Mammary epithelial cell (primary cell): ENCODE measurements at places on chromosomes 13 and 19. TPM values are rescaled to one million over a fixed set of nuclear protein-coding genes. Genes with fewer than 3 reads are reported as not detected.

DNA sequence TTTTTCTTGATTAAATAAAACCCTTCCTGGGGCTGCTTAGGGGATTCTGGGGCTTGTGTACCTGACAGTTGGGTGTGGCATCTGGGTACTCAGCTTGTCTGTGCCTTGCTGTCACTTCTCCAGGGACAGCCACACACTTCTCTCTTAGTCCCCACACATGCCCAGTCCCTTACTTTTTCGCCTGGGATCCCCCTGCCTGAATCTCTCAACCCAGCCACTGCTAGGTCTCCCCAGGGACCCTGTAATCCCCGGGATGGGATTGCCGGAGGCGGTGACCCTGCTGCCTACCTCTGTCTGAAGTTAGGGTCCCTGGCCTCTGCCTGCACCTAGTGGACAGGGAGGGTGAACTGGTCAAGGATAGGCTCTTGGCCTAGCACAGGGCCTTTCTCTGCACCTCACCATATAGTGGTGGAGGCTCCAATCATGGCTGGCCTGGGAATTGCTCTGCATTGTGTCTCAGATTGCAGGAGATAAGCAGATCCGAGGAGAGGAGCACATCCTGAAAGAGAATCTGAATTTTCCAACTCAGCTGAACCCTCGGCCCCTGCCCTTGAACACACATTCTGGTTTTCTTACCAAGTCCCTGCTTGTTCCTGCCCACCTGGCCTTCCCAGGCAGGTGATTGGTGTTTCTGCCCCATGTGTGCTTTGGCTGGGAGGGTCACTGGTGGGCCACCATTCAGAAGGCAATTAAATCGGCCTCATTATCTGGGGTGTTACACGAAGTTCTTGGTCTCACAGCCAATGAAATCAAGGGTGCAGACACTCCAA is 8.7 kb upstream of the ZNF492 start:
- DNase-seq, result no peak

The SYT5 gene
- total RNA-seq, result 0.33 TPM

DNA sequence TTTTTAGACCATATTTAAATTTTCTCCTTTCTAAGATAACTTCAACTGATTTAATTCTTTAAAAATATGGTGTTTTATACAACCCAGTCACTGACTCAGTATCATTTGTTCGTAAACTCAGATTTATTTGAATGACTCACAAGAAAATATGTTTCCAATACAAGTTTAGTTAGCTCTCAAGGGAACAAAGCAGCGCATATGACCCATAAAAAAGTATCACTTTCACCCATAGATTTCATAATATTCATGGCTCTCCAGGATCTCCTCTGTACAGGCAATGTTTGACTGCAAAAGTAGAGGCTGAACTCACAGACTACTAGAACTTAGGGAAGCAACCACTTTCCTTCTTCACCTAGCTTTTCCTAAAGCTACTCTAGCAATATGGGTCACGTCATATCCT is 405.6 kb upstream of the PCDH9 start:
- no peak for DNase-seq

DNA sequence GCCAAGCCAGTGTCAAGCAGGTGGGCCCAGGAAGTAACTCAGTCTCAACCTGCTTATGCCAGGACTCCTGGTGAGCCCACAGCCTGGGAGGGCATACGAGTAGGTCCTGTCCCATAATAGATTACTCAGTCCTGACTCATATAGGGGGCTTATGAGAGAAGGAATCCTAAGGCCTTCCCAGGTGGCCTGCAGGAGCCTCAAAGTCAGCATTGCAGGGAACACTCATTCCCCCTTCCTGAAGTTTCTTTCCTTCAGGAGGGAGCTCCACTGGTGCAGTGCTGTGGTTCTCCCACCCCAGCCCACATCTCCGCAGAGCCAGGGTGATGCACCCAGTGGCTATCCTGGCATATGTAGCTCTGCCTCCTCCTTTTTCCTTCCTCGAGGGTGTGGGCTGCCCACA is 137.3 kb downstream of the ZIC5 start:
- DNase-seq, result no peak

The TMEM205 gene
- 57.5 and 69.1 TPM in 2 replicates for total RNA-seq

- DNase-seq, result no peak
These were observed 24.3 kb upstream of the TNFSF14 start for GRCh38 chr19:6694147-6694815.

DNA sequence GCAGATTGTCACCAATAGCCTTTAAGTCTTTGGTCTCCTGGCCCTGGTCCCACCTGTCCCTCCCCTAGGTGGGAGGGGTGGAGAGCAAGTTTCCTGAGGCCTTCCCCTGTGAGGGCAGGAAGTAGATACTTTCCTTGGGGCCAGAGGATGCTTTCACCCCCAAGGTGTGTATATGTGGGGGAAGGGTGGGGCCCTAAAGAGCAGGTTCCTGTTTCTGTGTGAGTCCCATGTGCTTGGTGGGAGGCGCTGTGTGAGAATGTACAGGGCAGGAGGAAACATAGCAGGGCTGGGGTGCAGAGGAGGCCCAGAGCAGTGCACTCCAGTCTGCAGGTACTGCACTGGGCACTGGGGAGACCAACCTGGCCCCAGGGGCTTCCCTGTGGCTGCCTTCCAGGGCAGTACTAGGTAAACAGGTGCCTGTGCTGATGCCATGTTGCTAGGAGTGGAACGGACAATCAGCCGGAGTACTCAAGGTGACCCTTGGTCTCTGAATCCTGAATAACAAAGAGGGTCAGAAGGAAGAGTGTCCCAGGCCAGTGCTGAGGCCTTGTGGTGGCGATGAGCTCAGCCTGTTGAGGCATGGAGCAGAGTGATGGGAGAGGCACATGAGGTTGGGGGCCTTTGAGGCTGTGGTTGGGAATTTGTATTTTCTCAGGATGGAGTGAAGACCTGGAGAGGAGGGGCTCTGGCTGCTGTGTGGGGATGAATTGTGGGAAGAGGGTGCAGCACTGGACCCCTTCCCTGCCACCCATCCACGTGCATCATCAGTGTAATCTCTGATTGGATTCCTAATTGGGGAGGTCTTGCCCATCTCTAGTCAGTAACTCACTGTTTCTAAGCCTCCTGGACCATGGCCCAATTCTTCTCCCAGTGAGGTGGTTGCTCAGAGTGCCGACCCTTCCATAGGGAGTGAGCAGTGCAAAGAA is 5.1 kb downstream of the EGLN2 start:
- DNase-seq, result no peak

- peak; percentile 55 for DNase-seq
These were observed 9.0 kb downstream of the SLC27A1 start for GRCh38 chr19:17479325-17479791.

GRCh38 chr13:98496479-98496791 is 80.5 kb downstream of the STK24 start:
- DNase-seq, result no peak
